ENCODE measurements at places on chromosomes 3 and 15.

DNA sequence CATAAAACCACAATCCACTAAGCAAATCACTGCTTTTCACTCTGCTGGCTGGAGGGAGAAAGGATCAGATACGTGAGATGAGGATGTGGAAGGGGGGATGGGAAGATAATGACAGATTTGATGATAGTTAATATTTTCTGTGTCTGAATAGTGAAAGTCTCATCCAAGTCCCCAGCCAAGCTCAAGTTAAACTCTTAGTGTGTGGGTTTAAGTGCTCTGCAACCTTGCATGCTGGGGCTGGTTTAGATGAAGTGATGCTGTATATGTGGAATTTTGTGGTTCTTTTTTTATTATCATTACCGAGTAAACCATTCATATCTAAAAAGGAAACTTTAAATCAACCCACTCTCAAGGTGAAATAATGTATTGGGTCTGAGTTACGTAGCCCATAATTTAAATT is 111.0 kb downstream of the TPRG1 start:
- DNase-seq: no peak

- DNase-seq: no peak
Measured at GRCh38 chr3:109432833-109433232, 95.5 kb upstream of the DPPA4 start.

GRCh38 chr3:30170681-30171438 is 435.5 kb upstream of the TGFBR2 start:
- DNase-seq: no peak

GRCh38 chr15:60704129-60704528 is 225.2 kb upstream of the ICE2 start:
- DNase-seq: no peak

DNA sequence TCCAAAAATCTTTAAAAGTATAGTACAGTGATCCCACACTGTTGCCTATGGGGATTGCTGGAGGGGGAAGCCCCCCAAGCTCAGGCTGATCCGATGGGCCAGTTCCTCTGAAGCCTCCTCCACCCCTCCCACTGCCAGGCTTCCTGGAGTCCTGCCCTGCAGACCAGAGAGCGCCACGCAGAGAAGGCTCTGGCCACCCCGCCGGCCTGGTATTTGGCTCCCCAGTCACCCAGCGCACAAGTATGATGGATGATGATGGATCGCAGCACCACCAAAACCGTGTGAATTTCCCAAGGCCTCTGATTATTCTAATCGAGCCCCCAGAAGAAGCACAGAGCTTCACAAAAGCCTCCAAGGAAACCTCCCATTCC is 259.0 kb downstream of the MECOM start:
- no peak for DNase-seq

DNA sequence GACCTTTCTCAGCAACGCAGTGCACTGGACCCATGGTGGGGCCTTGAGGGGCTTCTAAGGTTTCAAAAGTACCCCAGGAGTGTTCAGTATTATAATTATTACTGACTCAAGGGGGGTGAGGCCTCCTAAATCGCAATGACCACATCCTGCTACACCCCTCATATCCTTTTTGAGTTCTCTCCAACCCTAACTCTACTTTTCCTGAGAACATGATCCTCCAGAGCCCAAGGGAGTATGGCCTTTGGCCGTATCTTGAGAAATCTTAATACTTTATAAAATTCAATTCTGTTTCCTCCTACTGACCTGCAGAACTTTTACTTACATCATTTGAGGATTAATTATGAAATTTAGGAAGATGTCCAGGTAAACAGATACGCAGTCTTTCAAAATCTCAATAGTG is 30.4 kb upstream of the RARRES1 start:
- no peak for DNase-seq

- DNase-seq: no peak
Measured at GRCh38 chr3:35641920-35642527, 2.7 kb downstream of the ARPP21 start.

GRCh38 chr3:46659285-46659684 is 34.2 kb downstream of the ALS2CL start:
- no peak for DNase-seq

GRCh38 chr15:65824031-65824743 is 32.1 kb upstream of the DENND4A start:
- DNase-seq: no peak

GRCh38 chr15:47607695-47608094 is 109.6 kb upstream of the SEMA6D start:
- DNase-seq: no peak

- no peak for DNase-seq
Measured at GRCh38 chr3:161042023-161042501, 63.1 kb downstream of the B3GALNT1 start.

GRCh38 chr15:28990390-28990789 is 104.6 kb downstream of the APBA2 start:
- DNase-seq: no peak

DNA sequence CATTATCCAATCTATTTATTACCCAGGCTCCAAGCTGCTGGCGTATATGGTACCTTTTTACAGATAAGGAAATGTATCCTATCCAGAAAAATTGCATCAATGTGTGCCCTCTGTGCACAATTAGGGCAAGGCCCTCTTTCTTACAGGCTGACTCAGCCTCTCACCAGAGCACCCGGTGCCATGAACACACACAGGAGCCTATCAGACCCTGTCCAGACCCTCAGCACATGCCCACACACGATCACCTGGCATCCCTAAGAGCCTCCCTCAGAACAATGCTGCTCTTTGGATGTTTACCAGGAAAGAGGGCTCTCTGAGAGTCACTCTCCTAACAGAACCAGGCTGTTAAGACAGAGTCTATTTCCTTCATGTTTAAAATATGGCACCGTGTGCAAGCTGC is 460.0 kb upstream of the TBL1XR1 start:
- no peak for DNase-seq

DNA sequence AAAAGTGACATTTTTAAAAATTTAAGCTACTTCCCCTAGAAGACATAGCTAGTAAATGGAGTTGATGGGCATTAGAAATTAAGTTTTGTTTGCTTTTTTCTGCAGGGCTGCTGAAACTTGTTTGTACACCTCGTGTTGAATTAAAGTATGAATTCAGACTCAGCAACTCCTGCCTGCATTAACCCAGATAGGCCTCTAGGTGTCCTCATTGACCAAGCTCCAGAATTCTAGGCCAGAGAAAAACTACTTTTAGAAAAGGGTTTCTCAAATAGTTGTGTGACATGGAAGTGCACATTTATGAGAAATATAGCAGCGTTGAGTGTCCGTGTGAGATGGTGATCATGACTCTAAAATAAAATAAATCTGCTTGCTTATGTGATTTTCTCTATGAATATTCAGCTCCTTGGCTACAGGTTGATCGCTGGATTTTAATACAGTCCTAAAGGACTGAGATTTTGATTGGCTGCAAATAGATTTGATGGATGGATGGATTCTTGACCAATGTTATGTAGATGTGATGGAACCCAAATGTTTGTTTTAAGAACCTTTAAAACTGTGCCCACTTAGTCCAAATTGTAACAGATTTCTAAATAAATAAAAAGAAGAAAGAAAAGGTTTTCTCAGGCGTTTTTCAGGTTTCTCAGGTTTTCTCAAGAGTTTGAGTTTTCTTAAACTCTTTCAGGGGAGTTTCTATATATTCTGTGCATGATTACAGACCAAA is 39.4 kb upstream of the LMOD3 start:
- peak; percentile 17 for DNase-seq

DNA sequence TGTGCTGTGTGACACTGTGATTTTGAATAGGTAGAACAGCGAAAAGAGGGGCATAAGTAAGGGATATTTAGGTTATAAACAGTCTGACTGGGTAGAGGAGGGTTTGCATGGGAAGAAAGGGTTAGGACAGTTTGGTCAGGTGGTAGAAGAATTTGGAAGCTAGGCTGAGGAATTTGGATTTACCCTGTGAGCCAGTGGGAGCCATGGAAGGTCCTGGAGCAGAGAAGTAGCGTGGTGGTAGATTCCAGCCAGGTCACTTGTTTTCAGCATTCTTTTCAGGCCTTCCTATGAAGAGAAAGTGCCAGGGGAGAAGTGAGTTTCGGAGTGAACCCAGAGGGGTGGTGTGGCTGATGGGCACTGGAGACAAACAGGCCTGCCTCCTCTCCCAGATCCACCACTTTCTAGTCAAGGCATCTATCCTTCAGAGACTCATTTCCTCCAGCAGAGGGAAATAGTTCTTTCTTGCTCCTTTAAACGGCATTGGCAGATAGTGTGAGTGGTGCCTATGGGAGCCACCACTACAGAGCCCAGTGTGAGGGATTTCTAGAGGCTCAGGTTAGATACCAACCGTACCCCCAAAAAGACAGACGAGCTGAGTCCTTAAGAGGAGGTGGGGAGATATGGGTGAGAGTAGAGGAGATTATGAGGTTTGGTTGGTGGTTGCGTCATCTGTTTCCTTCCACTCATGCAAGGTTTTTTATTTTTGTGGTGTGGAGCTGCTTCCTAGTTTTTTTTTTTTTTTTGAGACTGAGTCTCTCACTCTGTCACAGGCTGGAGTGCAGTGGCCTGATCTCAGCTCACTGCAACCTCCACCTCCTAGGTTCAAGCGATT is 21.2 kb downstream of the PXK start:
- DNase-seq: no peak

GRCh38 chr3:31699309-31699953 is 166.7 kb downstream of the STT3B start:
- DNase-seq: no peak

DNA sequence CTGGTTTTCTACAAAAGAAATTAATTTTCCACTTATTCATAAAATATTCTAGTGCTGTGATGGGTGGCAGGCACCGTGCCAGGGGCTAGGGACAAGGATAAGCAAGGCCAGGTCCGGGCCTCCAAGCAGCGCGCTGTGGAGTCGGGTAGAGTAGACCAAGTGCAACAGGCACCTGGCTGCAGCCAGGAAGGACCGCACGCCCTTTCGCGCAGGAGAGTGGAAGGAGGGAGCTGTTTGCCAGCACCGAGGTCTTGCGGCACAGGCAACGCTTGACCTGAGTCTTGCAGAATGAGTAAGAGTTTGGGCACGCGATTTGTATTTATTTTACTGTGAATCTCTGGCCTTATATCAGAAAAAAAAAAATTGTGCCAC is at the start of gene CASR:
Gene CASR (plus strand): TSS at position 148 of the 372 bp plus-strand sequence. CDS start 70,522 bp downstream, outside the sequence.
- no peak for DNase-seq

DNA sequence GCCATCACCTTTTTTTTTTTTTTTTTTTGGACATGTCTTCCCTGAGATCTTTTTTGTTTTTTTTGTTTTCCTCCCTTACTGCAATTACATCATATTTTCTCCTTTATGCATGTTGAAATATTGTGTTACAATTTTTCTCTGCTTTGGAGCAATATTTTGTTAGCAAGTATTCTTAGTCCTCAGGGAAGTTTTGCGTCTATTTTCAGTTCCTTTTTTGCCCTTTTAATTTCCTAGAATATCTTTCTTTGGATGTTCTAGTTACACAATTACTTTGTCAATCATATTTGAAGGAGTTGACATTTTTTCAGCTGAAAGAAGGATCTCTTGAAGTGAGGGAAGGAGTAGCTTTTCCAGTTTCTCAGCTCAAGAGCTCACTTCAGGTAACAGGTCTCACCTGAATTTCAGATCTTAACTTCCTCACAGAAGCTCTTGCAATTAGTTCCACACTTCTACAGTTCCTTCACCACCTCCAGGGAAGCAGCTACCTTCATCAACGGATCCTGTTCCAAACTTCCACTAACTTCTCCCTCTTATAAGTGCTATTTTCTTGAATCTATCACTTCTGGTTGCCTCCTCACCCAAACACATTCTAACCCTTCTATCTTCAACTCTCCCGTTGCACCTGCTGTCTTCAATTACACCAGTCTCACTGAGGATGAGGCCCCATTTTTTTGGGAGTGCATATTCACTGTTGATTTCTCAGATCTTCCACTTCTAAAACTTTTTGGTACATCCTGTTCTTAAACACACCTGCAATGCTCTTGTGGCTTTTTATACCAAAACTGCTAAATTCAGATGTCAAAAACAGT is 57.8 kb upstream of the CPOX start:
- no peak for DNase-seq

DNA sequence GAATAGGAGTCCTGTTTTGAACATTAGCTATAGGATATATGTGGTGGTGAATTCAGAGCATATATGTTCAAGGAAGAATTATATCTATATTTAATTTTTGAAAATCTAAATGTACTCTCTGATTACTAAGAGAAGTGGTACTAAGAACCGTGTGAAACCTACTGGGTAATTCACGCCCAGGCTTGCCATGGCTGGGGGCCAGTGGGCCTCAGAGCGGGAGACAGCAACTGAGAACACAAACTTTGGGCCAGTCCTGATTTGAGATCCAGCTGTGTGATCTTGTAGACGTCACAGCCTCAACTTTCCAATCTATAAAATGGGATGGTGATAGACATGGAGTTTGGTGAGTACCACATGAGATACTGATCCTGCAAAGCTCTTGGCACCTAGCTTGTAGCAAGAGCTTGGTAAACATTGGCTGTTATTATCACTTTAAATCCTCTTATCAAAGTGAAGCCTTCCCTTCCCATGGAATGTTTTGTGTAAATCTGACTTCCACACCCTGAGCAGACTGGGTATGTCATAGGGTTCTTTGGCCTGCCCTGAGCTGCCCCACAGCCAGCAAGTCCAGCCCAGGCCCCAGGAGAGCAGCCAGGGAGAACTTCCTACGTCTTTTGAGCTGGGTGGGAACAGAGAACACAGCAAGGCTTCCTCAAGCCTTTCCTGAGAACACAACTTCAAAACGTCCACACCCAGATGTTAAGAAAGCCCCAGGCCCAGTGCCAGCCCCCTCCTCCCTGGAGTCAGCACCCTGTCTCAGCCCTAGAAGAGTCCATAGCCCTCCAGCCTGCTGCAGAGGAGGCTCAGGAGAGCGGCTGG is 8.2 kb upstream of the PAQR5 start:
- no peak for DNase-seq

GRCh38 chr3:106206613-106207012 is 337.8 kb upstream of the CBLB start:
- no peak for DNase-seq

DNA sequence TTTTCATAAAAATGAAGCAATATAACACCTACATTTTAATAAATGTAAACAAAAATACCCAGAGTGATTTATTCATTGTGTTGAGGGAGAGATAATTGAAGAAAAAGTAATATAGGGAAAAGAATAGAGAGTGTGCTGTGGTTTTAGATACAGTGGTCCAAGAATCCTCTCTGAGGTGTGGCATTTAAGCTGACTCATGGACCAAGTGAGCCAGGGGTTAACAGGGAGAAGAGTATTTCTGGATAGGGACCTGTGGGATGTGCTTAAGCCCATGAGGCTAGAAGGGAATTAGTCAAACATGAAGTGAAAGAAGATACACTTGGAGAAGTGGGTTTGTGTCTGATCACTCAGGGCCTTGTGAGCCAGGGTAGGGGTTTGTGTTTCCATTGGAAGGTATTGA is 680.7 kb upstream of the GRM7 start:
- DNase-seq: no peak
